ENCODE measurements at places on chromosomes 3 and 15.

DNA sequence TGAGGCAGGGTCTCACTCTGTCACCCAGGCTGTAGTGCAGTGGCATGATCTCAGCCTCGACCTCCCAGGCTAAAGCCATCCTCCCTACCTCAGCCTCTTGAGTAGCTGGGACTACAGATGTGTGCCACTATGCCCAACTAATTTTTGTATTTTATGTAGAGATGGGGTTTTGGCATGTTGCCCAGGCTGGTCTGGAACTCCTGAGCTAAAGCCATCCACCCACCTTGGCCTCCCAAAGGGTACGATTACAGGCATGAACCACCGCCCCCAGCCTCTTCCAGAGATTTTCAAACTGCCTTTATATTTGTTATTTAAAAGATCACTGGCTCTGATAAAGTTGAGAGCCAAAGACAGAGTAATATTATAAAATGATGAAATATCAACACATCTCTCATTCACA is 37.3 kb downstream of the BSN start:
- DNase-seq: no peak

GRCh38 chr3:56952061-56952460 is 108.4 kb upstream of the SPATA12 start:
- DNase-seq: no peak

- DNase-seq: no peak
Measured at GRCh38 chr3:114884213-114884923, 262.7 kb downstream of the ZBTB20 start.

DNA sequence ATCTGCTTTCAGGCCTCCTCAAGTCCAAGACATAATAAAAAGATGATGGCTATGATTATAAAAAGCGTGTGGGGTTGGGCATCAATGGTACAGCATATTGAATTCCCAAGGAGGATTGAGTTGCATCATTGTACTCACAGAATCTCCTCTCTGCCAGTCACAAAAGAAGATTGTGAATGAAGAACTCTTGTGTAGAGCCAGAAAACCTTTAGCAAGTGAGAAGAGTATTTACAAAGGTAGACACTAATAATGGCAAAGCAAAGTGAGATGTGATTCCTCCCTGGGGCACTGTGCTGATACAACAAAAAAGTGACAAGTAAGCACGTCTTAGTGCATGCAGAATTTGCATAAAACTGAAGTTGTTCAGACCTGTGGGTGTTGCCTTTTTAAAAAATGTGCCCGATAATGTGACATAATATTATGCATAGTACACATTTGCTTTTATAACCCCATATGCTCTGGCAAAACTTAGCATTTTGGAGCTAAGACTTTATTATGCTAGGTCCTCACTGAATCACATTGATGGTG is 291.2 kb upstream of the TBC1D5 start:
- DNase-seq: no peak

DNA sequence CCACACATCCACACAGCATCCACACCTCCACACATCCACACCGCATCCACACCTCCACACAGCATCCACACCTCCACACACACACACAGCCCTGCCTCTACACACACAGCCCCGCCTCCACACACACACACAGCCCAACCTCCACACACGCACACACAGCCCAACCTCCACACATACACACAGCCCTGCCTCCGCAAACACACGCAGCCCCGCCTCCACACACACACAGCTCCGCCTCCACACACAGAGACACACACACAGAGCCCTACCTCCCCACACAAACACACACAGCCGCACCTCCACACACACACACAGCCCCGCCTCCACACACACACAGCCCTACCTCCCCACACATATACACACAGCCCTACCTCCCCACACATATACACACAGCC is 4.7 kb downstream of the MESP1 start:
- no peak for DNase-seq

GRCh38 chr3:170809975-170810357 is 60.0 kb downstream of the RPL22L1 start:
- DNase-seq: no peak

DNA sequence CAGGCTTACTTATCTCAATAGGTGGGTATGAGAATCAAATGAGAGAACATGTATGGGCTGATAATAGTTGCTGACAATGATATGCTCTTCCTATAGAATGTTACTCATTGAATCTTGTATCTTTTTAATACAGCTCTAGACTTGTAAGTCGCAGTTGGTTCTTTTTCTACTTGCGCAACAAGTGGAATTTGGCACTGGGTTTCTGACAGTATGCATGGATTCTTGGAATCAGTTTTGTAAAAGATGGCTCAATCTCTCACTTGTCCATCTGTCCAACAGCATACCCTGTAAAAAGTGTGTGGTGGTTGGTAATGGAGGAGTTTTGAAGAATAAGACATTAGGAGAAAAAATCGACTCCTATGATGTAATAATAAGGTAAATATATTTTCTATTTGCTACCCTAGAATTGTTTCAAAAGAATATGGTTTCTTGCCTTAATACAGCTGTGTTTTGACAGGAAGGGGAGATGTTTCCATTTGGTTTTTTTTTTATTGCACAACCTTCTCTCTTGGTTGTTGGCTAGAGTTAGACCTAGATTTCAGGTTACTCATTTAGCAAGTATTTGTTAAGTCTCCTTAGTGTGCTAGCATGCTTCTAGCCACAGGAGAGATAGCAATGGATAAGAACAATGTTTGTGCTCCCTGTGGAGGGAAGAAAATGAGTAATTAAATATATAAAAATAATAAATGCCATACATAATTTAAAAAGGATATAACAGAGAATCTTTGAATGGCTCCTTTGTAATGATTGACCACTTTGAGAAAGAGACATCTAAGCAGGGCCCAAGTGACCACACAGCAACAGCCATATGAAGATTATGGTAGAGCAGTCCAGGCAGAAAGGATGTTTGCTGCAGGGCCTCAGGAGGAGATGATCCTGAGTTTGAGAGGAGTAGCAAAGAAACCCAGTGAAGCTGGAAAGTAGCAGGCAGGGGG is 21.8 kb downstream of the ST3GAL6 start:
- peak; percentile 88 for DNase-seq

DNA sequence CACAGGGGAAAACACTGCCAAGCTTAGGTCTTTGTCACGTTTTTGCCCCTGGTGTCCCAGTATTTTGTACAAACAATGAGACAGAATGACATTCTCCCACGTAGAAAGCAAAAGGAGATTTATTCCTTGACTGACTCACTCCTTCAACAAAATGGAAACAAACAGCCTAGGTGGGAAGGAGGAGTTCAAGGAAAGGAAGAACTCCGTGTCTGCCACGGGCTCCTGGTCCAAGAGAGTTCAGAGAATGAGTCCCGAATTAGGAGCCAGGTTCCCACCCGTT is 8.1 kb downstream of the TLE3 start:
- DNase-seq: no peak

DNA sequence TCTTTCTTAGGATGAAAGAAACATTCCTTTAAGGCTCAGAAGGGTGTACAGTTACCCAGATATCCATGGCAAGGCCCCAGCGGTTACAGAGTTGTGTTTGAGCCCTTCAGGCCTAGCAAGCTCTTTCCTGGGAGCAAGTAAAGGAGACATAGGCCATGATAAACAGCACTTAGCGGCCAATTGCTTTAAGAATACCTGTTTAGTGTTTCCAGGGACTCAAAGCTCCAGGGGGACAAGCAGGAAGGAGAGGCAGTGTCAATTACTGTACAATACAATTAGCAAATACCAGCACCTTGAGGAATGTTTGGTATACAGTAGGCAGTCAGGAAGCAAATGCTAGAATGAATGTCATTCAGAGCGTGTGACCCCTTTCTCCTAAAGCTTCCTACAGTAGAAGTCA is 176.3 kb upstream of the ICE2 start:
- no peak for DNase-seq

GRCh38 chr3:195352895-195353488 is 82.0 kb upstream of the XXYLT1 start:
- DNase-seq: peak; percentile 69

DNA sequence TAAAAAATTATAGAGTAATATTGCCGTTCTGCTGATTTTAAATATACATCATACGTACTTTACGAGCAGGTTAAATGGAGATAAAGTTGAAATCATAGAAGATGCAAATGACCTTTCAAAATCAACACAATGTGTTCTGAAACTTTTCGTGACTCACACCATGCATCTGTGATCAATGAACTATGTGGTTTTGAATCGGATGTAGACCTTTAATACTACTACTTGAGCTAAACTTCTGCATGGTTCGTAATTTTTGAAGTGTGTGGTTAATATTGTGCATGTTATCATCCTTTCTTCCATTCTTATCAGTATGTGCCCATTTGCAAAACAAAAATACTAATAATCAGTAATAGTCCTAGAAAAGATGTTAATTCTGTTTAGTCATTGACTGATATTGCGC is 58.9 kb downstream of the GASK1A start:
- no peak for DNase-seq

GRCh38 chr3:177358977-177359592 is 161.8 kb upstream of the TBL1XR1 start:
- no peak for DNase-seq

DNA sequence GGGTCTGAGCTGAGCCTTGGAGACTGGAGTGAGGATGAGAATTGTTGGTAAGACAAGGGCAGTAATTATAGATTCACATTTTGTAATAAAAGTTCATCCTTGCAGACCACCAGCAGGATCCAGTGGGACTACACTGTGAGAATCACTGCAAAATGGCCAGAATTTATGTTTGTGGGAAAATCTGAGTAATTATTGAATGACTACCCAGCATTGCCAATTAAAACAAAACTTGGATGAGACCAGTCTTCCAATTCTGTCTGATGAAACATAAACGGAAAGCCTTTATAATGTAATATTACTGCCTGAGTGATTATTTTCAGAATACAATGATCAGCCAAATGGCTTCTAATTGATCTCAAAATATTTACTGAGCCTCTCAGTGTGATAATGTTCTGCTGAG is 323.3 kb upstream of the C2CD4B start:
- no peak for DNase-seq

GRCh38 chr15:80730926-80731325 is 35.8 kb downstream of the ABHD17C start:
- no peak for DNase-seq

Data from NCI-H226 (cell line).